ENCODE measurements at places on chromosomes 12 and 14. TPM values are rescaled to one million over a fixed set of nuclear protein-coding genes. Genes with fewer than 3 reads are reported as not detected.
A peak's percentile ranks its signal among the peaks of the same experiment; 100 is the strongest.

PABPN1 gene
- total RNA-seq = 77.7 TPM

GNPNAT1 gene
- 18.2 TPM for total RNA-seq

ZNF219 gene
- total RNA-seq = 40.4 TPM

LBHD2 gene
- total RNA-seq = not detected

PTPRQ gene
- total RNA-seq = 0.04 TPM

HOXC12 gene
- not detected for total RNA-seq

- no peak for ATAC-seq
Observed at GRCh38 chr14:94179244-94179643, 5.1 kb downstream of the PPP4R4 start.

DNA sequence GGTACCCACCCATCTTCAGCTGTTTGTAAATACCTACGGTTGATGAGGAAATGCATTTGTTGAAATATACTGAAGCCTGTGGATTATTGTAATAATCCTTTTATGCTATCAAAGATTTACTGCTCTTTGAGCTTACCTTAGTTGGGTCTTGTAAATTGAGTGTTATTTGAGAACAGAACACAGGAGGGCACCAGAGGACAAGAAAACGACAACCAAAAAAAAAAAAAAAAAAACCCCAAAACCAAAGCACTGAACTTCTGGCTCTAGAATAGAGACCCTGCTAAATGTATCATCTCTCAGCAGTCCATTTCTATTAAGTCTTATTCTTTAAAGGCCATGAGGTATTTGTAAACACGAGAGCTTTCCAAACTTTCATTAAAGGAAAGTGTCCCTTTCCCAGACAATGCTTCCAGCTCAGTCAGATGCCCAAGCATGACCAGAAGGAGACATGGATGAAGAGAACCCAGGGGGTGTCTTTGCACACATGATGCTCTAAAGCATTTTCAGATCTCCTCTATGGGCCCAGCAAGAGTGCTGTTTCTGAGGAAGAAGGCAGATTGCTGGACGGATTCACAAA, 763.9 kb downstream of the NRXN3 start:
- no peak for ATAC-seq

GRCh38 chr14:61110316-61111082, 129.5 kb downstream of the SLC38A6 start:
- no peak for ATAC-seq

- ATAC-seq = no peak
Observed at GRCh38 chr12:93279565-93280412, 97.9 kb upstream of the NUDT4 start.

GRCh38 chr12:63917864-63918799, 73.6 kb downstream of the SRGAP1 start:
- peak; percentile 89 for ATAC-seq

- ATAC-seq = no peak
Observed at GRCh38 chr12:16030744-16031143, 119.6 kb downstream of the DERA start.

DNA sequence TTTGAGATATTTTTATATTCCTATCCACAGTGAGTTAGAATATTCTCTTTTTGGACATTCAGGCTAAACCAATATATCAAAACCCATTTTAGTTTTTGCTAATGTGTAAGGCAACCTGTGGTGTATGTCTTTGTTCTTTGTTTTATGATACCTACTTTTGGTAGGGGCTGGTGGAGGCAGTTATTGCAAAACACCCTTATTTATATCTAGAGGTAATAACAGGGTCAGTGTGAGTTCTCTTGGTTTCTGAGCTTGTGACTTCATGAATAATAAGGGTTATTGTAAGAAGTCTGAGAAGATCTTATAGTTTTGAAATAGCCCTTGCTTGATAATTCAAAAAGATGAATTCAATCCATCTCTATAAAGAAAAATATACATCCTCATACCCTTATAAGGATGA, 235.1 kb upstream of the LRIG3 start:
- no peak for ATAC-seq

DNA sequence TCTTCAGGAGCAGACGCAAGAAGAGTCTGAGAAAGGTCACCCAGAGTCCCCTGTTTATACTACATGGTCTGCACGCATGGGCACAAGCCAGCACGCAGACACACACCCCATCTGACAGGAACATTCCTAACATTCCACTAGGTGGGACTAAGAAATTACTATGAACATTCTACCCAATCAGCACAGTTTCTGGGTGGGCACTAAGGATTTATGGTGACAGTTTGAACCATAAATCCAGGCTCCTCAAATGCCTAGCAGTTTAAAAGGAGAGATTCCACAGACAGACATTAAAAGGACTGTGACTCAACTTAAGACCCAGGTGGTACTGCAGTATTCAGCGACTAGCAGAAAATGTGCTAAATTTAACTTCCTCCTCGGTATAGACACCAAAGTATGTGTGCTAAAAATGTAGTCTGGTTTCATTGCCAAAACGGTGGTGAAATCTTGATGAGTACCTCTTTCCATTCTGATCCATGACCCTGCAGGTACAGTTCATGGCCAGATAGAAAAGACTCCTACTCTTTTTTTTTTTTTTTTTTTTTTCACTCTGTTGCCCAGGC, 16.2 kb downstream of the ABHD4 start:
- peak; percentile 67 for ATAC-seq

- peak; percentile 59 for ATAC-seq
Observed at GRCh38 chr14:56199095-56199981, 81.1 kb downstream of the PELI2 start.

DNA sequence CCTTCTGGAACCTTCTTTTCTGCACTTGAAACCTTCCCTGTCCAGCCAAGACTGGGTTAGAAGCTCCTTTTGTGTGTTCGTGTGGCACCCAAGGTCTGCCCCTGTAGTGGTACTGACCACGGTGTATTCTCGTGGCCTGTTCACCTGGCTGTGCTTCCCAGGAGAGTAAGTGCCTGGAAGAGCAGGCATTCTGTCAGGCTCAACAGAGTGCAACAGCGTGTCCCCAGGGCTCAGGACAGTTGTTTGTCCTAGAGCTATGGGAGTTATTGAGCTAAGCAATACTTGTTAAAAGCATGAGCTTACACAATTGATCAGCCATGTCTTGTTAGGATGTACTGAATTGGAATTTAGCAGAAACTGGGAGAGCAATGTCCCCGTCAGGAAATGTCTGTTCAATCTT, 12.9 kb upstream of the SLC38A2 start:
- ATAC-seq = no peak

- no peak for ATAC-seq
Observed at GRCh38 chr14:88164906-88165534, 158.0 kb downstream of the KCNK10 start.

- ATAC-seq = peak; percentile 55
Observed at GRCh38 chr12:54958048-54958658, 26.4 kb downstream of the TESPA1 start.

- ATAC-seq = no peak
Observed at GRCh38 chr12:57724003-57724935, 14.3 kb downstream of the AGAP2 start.

GRCh38 chr14:91796617-91797347, 64.9 kb upstream of the CATSPERB start:
- ATAC-seq = no peak

DNA sequence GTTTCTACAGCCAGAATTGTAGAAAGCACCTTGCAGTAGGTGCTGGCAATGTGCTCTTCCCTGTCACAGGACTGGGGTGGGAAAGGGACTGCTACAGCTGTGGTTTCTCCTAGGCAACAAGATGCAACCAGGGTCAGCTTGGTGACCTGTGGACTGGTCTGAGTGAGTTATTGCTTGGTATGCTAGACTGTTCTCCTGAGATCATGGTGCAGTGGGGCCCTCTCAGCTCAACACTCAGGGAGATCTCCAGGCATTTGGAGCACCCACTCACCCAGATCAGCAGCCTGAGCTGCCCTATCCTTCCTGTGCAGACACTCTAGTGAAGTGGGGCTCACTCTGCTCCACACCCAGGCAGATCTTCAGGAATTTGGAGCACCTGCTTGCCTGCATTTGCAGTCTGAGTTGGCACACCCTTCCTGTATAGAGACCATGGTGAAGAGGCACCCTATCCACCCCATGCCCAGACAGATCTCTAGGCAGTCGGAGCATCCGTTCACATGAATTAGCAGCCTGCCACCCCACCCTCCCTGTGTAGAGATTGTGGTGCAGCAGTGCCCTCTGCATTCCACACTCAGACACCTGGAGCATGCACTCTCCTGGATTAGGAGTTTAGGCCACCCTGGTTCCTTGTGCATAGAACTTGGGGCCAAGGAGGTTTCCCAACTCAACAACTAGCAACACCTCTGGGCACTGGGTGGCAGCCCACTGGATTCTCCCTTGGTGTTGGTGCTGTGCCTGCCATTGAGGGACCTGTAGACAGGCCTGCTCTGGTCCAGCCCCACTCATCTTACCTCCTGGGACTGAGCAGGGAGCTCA, 3.8 kb upstream of the FAM186B start:
- ATAC-seq = peak; percentile 47

DNA sequence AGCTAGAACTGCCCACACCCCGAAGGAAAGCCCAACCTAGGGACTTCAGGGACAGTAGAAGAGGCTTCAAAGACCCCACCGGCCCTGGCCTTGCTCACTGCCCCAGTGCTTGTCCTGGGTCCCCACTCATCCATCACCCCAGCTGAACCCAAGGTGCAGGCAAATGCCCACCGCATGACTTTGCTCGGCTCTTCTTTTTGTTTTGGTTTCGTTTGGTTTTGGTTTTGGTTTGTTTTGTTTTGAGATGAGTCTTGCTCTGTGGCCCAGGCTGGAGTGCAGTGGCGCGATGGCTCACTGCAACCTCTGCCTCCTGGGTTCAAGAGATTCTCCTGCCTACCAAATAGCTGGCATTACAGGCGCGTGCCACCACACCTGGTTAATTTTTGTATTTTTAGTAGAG, 9.0 kb downstream of the CCDC85C start:
- ATAC-seq = no peak

- peak; percentile 91 for ATAC-seq
Observed at GRCh38 chr14:50821510-50822464, 9.2 kb downstream of the NIN start.

Data from esophagus mucosa (tissue), 1 donor.